ENCODE measurements at places on chromosomes 2 and 18. TPM values are rescaled to one million over a fixed set of nuclear protein-coding genes. Genes with fewer than 3 reads are reported as not detected.

Gene STK11IP
- 21.0 TPM for total RNA-seq

Gene CXCR2
- not detected for total RNA-seq

Gene CD8B
- not detected for total RNA-seq

Gene RNF125
- not detected for total RNA-seq

Gene FBXO15
- total RNA-seq: 1.3 TPM

Gene CD226
- 1.1 TPM for total RNA-seq

Gene SLC16A14
- 0.29 TPM for total RNA-seq

Gene KRTCAP3
- not detected for total RNA-seq

Gene ADGRF3
- total RNA-seq: under 0.01 TPM

Gene TRIM54
- not detected for total RNA-seq

Gene PAX3
- not detected for total RNA-seq

Gene GKN1
- total RNA-seq: 0.22 TPM
